HCT116 (cell line): ENCODE measurements at places on chromosomes 4 and X.

DNA sequence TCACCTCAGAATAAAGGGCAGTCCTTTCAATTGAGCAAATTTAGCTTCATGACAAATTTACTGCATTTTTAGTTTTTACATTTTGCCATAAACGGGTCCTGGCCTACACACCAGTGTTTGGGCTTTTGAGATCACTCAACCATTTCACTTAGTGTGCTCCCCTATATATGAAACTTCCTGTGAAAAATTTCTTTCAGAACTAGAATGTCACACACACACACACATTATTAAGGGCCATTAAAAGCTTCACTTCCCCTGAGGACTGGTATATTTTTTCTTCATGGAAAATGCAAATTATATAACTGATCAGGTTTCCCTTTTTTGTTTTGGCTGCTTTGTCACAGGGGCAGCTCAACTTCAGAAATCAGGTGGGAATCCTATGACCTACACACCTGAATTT lies 206.5 kb downstream of the ENOX2 start:
- DNase-seq: no peak

DNA sequence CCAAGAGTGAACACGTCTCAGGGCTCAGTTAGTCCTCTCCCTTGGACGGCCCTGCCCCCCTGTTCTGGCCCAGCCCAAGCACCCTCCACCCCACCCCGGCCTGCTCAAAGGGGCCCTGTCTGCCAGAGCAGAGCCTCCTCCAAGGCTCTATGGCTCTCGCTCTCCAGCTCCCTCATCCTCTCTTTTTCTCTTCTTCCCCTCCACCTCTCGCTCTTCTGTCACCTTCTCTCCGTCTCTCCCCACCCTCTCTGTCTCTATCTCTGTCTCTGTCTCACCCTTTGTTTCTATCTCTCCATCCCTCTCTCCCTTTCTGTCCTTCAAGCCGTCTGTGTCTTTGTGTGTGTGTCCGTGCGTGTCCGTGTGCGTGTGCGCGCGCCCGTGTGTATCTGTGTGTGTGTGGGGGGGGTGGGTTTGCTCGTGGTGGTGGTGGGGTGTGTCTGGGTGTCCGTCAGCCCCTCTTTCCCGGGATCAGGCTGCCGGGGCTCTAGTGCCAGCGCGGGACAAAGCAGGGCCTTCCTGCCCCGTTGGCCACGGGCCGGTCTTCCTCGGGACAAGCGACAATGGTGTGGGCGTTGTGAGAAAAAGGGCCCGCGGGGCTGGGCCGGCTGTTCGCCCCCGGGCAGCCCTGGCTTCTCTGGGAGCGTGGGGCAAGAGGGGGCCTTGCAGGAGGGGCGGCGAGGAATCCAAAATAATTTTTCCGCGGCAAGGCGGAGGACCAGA lies 8.7 kb downstream of the FRG2 start:
- DNase-seq: no peak

DNA sequence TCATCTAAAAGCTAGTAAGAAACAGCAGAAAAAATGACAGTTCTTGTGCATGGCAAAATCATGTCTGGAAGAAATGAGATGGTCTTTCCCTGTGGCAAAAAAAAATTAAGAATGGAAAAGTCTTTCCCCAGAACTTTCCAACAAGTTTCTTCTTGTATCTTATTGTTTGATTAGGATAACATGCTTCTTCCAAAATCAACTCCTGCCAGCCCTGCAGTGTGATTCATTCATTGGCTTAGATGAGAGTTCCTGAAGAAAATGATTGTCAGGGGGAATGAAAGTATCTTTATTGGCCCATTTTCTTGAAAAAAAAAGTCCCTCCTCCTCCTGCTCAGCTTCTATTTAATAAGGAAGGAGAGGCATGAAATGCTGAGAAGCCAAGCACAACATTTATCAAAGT lies 407.7 kb downstream of the ARAP2 start:
- DNase-seq: no peak

GRCh38 chr4:65951177-65951576 lies 280.9 kb upstream of the EPHA5 start:
- DNase-seq: no peak

- no peak for DNase-seq
These were observed 110.0 kb downstream of the PPARGC1A start for GRCh38 chr4:23779839-23780238.

DNA sequence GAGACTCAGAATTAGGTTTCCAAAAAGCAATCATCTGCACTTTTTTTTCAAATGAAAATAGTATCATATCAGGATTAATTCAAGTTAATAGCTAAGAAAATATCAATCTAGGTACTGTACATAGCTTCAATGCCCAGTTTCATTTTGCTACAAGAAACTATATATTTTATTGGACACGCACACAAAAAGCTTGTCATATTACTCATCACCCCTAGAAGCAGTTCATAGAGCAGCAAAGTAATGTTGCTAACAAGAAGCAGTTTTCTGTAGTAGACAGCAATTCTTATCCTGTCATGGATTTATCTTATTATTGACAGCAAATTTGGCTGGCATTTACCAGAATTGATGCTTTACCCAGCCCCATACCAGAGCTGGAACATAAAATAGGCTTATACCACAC lies 52.3 kb upstream of the LSM6 start:
- DNase-seq: no peak

DNA sequence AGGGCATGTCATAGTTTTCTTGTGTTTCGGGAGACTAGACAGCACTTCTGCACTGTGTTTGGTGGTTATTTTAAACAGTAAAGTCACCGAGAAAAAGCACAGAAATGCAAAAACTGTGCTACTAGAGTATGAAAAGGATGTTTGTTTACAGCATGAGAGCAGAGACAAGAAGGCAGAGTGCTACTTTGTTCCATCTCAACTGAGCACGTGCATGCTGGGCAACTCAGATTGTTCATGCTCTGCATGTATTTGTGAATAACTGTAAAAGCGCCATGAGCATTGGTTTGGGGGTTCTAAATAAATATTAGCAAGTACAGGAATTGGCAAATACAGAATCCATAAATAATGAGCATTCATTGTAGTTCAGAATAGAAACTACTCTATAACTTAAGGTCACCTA lies 7.4 kb downstream of the EVC start:
- no peak for DNase-seq

- DNase-seq: peak; percentile 28
These were observed 179.9 kb downstream of the KCNIP4 start for GRCh38 chr4:21768349-21769310.

DNA sequence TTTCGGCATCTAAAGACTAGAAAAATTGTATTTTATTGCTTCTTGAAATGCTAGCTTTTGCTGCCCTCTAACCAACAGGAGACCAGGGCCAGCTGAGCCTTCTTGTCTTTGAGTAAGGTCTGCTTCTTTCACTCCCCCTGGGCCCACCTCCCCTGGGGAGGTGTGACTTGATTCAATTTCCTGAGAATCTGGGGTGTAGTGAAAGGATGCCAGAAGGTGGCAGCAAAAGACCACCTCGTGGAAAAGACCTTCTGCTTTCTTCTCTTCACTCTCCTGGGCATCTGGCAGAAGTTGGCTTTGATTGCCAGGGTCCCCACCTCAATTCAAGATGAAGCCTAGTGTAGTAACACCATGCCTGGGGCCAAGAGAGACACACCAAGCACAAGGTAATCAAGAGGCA lies 96.5 kb upstream of the MAOA start:
- DNase-seq: peak; percentile 28

GRCh38 chr4:31735004-31735403 lies 1014.8 kb downstream of the PCDH7 start:
- DNase-seq: no peak

DNA sequence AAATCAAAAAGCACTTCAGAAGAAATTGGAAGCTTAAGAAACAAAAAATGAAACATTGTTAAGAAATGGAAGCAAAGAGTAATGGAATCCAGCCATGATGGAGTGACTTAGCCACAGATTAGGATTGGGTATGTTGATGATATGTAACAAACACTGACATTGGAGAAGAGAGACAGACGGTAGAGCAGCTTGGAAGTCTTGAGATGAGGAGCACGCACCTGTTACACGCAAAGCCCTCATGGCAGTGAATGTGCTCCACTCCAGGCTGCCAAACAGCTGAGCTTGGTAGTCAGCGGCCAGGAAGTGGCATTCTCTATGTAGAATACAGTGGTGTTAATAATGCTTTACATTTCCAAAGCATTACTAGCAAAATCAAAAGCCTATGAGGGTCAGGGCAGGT lies 56.9 kb upstream of the GPRIN3 start:
- DNase-seq: no peak

DNA sequence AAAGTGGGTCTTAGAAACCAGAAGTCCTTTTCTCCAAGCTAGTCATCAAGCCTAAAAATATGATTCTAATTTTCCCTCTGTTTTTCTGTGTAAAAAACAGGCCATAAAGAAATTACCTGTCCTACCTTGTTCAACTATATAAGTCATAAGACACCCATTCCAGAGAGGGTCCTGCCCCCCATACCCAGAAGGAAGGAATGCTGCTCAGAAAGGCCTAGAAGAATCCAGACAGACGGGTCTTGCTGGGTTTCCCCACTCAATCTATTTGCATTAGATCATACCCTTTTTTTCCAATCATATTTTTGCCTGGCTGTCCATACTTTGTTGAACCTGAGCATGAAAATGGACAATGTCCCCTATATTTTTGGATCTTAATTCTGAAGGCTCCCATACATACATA lies 16.3 kb upstream of the XAGE2 start:
- DNase-seq: no peak

- no peak for DNase-seq
These were observed 7.8 kb upstream of the FHDC1 start for GRCh38 chr4:152928286-152928685.

- DNase-seq: no peak
These were observed 6.2 kb downstream of the ARFIP1 start for GRCh38 chr4:152785639-152786615.

- DNase-seq: peak; percentile 61
These were observed 195.5 kb upstream of the VEGFC start for GRCh38 chr4:176988226-176988625.

DNA sequence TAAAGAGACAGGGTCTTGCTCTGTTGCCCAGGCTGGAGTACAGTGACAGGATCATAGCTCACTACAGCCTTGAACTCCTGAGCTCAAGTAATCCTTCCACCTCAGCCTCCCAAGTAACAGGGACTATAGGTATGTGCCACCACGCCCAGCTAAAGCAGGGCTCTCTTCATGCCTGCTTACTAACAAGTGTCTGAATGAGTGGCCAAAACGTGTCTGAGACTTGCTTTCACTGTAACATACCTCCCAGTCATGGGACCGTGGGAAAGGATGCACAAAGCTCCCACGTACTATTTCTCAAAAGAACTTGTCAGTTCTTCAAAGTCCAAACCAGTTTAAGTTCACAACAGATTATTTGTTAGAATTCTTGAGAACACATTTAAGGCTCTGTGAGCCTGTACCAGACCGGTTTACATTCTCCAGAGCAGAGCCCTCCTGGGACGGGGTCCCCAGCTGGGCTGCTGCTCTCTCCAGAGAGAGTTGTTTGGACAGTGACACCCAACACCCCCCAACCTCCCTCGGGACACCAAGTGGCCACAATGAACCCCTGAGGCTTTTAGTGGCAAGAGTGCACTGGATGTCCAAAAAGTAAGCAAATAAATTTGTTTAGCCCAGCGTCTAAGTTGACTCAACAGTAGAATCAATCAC lies 24.1 kb downstream of the SH3KBP1 start:
- no peak for DNase-seq

DNA sequence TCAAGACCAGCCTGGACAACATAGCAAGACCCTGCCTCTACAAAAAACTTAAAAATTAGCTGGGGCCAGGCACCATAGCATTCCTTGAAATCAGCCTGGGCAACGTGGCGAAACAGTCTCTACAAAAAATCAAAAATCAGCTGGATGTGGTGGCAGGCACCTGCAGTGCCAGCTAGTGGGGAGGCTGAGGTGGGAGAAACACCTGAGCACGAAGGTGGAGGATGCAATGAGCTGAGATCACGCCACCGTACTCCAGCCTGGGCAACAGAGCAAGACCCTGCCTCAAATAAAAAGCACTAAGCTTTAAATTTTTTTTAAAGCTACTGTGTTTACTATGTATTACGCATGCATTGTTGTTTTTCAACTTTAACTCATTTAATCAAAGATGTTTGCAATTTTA lies 3.2 kb downstream of the RPL9 start:
- no peak for DNase-seq

DNA sequence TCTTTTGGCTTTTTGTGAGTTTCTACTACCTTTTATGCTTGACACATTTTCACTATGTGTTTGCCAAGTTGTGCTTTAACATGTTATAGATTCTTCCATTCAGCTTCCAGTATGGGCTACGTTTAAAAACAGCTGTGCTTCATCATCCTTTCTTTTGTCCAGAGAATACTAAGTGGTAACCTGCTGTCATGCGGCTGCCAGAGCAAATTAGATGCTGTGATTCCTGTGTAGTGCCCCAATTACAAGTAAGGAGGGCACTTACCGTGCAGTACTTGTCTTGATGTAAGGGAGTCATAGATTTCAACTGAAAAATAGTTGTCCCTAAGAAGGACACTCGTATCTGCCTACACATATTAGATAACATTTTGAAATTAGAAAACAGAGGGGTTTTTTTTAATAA lies 531.8 kb upstream of the GALNTL6 start:
- DNase-seq: no peak

- no peak for DNase-seq
These were observed 611.2 kb downstream of the RPA4 start for GRCh38 chrX:97494756-97495372.

- no peak for DNase-seq
These were observed 29.9 kb upstream of the UBE2NL start for GRCh38 chrX:143854006-143854405.

GRCh38 chr4:68466185-68466584 lies 18.9 kb downstream of the TMPRSS11E start:
- peak; percentile 18 for DNase-seq

GRCh38 chr4:26171941-26172340 lies 148.9 kb upstream of the RBPJ start:
- no peak for DNase-seq

- no peak for DNase-seq
These were observed 110.3 kb upstream of the PTPN13 start for GRCh38 chr4:86483773-86484172.

GRCh38 chrX:31355206-31355955 lies 283.5 kb upstream of the FTHL17 start:
- DNase-seq: no peak

DNA sequence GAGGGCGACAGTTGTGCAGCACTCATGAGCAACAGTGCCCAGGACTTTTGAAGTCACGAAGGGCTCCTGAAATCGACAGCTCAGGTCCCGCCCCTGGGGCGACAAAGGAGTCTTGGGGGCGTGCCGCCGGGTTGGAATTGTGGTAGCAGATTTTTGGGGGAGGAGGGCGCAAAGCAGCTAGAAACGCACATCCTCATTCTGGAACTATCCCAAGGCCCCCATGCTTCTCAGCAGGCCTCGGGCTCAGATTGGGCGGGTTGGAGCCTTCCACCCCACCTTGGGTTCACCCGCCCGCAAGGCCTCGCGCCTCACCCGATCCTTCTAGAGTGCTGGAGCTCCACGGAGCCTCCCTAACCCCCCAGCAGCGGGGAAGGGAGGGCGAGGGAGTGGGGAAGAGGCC lies 85.5 kb downstream of the HPRT1 start:
- no peak for DNase-seq

- DNase-seq: peak; percentile 23
These were observed 63.8 kb upstream of the STS start for GRCh38 chrX:7083468-7084396.

- DNase-seq: no peak
These were observed 272.2 kb upstream of the CASK start for GRCh38 chrX:42195506-42195905.

- no peak for DNase-seq
These were observed 305.2 kb upstream of the ARSJ start for GRCh38 chr4:114284629-114285028.
